ENCODE measurements at places on chromosomes 4 and X.

DNA sequence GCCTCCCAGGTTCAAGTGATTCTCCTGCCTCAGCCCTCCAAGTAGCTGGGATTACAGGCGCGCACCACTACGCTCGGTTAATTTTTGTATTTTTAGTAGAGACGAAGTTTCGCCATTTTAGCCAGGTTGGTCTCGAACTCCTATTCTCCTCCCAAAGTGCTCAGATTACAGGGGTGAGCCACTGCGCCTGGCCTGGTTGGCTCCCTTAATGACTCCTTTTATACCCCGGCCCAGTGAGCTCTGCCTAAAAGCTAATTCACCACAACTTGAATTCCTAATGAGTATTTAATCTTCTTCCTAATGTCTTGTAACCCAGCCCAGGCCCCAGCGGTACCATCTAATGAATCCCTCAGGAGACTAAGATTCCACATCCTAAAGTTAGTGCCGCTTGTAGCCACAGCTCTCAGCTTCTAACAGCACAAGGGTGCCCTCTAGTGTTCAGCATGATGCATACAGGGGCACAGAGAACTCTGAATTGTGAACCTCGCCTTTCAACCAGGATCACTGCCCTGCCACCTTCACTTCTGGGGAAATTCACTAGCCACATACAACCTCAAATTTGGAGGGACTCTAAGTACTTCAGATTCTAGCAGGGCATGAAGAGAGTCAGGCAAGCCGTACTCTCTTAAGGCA, 89.5 kb downstream of the OR13H1 start:
- no peaks in the 10 kb centered on the region for H3K4me1 ChIP-seq
- no peaks in the 10 kb centered on the region for H3K36me3 ChIP-seq
- DNase-seq, result peak; percentile 24
- H3K4me3 ChIP-seq, result no peak overlapping the region
- H3K27me3 ChIP-seq, result peaks cover 30% of the 10 kb centered on the region

DNA sequence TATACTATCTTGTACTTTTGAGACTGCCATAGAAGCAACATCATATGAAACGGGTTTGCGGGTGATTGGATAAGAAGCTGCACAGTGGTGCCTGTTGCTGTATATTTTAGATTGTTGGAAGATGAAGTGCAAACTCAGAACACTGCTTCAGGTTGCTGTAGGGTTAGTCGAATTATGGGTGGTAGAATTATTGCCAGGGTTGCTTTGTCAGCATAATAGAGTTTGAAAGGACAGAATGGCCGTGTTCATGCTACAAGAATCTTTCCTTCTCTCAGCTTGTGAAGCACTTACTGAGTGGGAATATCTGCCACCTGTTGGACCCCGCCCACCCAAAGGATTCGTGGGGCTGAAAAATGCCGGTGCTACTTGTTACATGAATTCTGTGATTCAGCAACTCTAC, 115.5 kb downstream of the USP9X start:
- H3K27me3 ChIP-seq, result no peaks in the 10 kb centered on the region
- no peaks in the 10 kb centered on the region for H3K4me1 ChIP-seq
- H3K27ac ChIP-seq, result no peak overlapping the region
- H3K36me3 ChIP-seq, result peaks cover 35% of the 10 kb centered on the region
- DNase-seq, result no peak

GRCh38 chr4:139568206-139568955, 12.4 kb upstream of the SETD7 start:
- no peaks in the 10 kb centered on the region for H3K36me3 ChIP-seq
- no peak overlapping the region for H3K27ac ChIP-seq
- H3K4me1 ChIP-seq, result no peaks in the 10 kb centered on the region
- H3K27me3 ChIP-seq, result no peaks in the 10 kb centered on the region

- DNase-seq, result no peak
- H3K27ac ChIP-seq, result no peak overlapping the region
- no peaks in the 10 kb centered on the region for H3K4me1 ChIP-seq
- no peak overlapping the region for H3K4me3 ChIP-seq
- no peaks in the 10 kb centered on the region for H3K36me3 ChIP-seq
Observed at GRCh38 chr4:168397611-168398169, 79.1 kb upstream of the DDX60 start.

- no peak overlapping the region for H3K27ac ChIP-seq
- DNase-seq, result no peak
- H3K36me3 ChIP-seq, result no peaks in the 10 kb centered on the region
- no peaks in the 10 kb centered on the region for H3K4me1 ChIP-seq
- H3K27me3 ChIP-seq, result no peaks in the 10 kb centered on the region
Observed at GRCh38 chrX:77293331-77293995, 153.7 kb upstream of the FGF16 start.

- no peaks in the 10 kb centered on the region for H3K36me3 ChIP-seq
- DNase-seq, result no peak
- H3K4me3 ChIP-seq, result no peak overlapping the region
- H3K27ac ChIP-seq, result no peak overlapping the region
Observed at GRCh38 chr4:110823251-110823650, 200.4 kb upstream of the PITX2 start.

DNA sequence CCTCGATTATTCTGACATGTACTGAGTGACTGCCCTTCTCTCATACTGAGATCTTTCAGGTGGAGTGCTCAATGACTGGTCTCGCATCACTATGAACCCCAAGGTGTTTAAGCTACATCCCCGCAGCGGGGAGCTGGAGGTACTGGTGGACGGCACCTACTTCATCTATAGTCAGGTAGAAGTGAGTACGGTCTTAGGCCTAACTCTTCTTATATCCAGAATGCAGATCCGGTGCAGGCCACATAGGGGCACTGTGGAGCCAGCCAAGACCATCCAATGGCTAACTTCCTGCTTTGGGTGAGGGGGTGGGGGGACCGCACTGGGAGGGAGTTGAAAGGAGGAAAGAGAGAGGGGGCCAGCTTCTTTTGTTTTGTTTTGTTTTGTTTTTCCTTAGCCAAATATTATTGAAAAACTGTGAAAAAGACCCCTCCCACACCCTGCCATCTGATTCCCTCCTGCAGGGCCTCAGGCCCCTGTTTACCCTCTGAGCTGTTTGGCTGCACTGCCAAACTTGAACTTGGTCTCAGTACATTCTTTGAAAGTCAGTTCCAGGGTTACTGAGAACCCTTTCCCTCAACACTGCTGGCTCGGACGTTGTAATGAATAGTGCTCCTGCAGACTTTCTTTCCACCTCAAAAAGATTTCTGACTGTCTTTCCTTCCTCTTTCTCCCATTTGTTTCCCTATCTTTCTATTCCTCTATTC, 16.2 kb downstream of the AWAT2 start:
- H3K4me3 ChIP-seq, result no peak overlapping the region
- DNase-seq, result no peak
- no peak overlapping the region for H3K27ac ChIP-seq
- H3K36me3 ChIP-seq, result no peaks in the 10 kb centered on the region
- no peaks in the 10 kb centered on the region for H3K27me3 ChIP-seq

GRCh38 chr4:146333187-146333894, 119.0 kb downstream of the REELD1 start:
- H3K27me3 ChIP-seq, result no peaks in the 10 kb centered on the region
- no peak overlapping the region for H3K27ac ChIP-seq
- DNase-seq, result no peak
- H3K4me1 ChIP-seq, result peaks cover 12% of the 10 kb centered on the region
- H3K4me3 ChIP-seq, result no peak overlapping the region
- no peaks in the 10 kb centered on the region for H3K36me3 ChIP-seq

DNA sequence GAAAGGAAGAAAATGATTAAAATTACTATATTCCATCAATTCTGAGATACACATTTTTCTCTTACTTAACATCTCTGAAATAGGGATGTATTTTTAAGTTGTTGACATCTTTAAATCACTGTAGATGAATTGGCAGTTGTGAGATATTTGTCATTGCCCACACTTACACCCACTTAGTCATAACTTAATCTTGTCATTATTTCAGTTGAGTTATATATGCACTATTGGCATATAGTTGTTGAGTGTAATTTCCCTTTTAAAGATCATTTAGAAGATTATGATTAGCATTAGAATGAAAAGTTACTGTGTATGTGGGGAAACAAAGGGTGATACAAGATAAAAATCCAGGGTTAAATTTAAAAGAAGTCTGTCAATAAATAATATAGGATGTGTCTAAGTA, 2.2 kb downstream of the AIMP1 start:
- H3K27ac ChIP-seq, result no peak overlapping the region
- peaks cover 36% of the 10 kb centered on the region for H3K4me1 ChIP-seq
- no peak overlapping the region for H3K4me3 ChIP-seq
- DNase-seq, result no peak
- no peaks in the 10 kb centered on the region for H3K27me3 ChIP-seq

DNA sequence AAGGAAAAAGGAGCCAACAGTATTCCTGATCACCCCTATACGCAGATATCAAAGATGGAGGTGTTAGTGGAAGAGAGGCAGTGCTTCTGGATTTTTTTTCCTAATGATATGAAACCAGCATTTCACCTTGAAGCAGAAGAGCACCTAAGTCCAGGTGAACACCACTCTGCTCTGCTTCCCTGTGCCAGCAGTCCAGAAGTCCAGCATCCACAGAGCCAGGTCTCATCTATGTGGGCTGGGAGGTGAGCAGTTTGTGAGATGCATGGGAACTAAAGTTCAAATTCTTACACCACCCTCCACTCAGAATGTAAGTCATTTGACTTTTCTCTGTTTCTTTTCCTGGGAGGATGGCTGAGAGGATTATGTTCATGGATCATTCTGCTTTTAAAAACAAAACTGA, 202.6 kb downstream of the RELL1 start:
- H3K4me3 ChIP-seq, result no peak overlapping the region
- no peak overlapping the region for H3K27ac ChIP-seq
- H3K36me3 ChIP-seq, result no peaks in the 10 kb centered on the region
- no peaks in the 10 kb centered on the region for H3K27me3 ChIP-seq
- no peaks in the 10 kb centered on the region for H3K4me1 ChIP-seq

DNA sequence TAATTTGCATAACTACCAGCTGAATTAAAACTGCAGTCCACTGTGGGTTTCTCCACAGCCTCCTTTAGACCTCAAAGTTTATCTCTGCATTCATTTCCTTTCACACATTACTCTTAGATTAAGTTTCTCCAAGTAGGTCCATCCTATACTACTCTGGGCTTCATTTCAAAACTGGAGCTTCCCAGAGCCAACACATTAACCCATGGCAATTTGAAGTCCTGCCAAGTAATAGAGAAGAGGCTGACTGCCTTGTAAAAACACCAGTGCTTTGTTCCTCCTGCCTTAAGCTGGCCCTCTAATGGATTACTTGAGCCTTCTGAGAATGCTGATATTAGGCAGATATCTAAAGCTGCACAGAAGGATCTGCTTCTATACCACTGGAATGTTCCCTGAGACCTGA, 997.2 kb upstream of the SLIT2 start:
- no peaks in the 10 kb centered on the region for H3K36me3 ChIP-seq
- H3K4me1 ChIP-seq, result no peaks in the 10 kb centered on the region
- DNase-seq, result no peak
- no peak overlapping the region for H3K4me3 ChIP-seq
- no peak overlapping the region for H3K27ac ChIP-seq

DNA sequence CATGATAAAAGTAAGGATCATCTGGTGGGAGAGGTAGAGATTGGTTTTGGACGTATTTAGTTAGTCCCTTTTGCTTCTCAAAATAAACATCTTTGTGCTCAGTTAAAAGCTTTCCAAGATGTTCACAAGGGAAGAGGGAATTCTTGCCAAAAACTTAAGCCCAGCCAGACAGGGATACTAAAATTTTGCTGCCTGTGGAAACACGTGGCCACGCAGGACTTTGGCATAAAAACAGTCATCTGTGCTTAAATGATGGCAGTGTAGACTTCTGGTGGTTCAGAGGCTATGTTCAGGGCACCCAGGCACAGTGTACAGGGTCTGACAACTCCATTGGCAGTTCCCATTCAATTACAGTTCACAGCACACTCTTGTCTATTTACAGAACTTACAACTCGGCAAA, 93.2 kb upstream of the JADE1 start:
- no peaks in the 10 kb centered on the region for H3K27me3 ChIP-seq
- H3K27ac ChIP-seq, result no peak overlapping the region

DNA sequence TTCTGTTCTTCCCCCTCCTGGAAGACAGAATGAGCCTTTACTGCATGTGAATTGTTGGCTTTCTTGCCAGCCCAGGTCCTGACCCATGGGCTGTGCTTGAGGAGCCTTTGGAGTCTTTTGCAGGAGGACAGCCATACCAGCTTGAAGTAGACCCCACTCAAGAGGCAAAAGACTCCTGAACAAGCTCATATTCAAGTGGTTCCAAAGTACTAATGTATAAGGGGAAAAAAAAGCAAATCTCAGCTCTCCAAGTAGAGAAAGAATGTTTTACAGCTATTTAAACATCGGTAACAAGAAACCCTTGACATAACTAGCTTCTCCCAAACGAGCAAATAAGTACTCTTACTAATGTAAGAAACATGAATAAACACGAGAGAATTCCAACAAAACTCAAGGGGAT, 174.9 kb upstream of the MXRA5 start:
- no peak for DNase-seq
- no peaks in the 10 kb centered on the region for H3K36me3 ChIP-seq
- no peak overlapping the region for H3K4me3 ChIP-seq
- H3K27me3 ChIP-seq, result no peaks in the 10 kb centered on the region
- H3K4me1 ChIP-seq, result no peaks in the 10 kb centered on the region

- no peak overlapping the region for H3K4me3 ChIP-seq
- no peak overlapping the region for H3K27ac ChIP-seq
- no peaks in the 10 kb centered on the region for H3K4me1 ChIP-seq
Observed at GRCh38 chr4:7337196-7338058, 97.3 kb downstream of the PSAPL1 start.

- no peaks in the 10 kb centered on the region for H3K4me1 ChIP-seq
- no peaks in the 10 kb centered on the region for H3K36me3 ChIP-seq
- DNase-seq, result no peak
- no peak overlapping the region for H3K27ac ChIP-seq
Observed at GRCh38 chrX:10514891-10515290, 105.5 kb downstream of the MID1 start.

- H3K27me3 ChIP-seq, result no peaks in the 10 kb centered on the region
- DNase-seq, result no peak
Observed at GRCh38 chr4:70666369-70666768, at the start of gene JCHAIN. Gene JCHAIN (minus strand): TSS chr4:70666508. CDS start chr4:70666490, 18 bp downstream.
